Fibroblast of skin of right quadriceps (primary cell): ENCODE measurements at places on chromosomes 13 and 19.

DNA sequence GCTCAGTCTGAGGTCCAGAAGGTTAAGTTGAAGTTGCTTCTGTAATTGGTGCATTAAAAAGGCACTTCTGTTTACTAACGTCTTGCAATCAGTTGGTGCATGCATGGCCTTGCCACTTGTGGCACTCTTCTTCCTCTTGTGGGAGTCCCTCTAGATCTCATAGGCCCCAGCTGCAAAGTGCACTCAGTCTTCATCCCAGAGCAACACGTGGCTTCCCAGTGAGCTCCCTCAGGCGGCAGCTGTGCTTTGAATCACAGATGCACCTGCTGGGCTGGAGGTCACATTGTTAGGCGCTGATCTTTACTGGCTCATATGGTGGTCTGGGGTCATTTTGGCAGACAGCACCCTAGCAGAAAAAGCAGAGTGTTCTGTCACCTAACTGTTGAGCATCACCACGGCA, 215.7 kb downstream of the ZNF536 start:
- no peak for DNase-seq

GRCh38 chr19:40690050-40690692, at the start of gene NUMBL:
TSS of gene NUMBL (minus strand) at chr19:40690651. CDS start at chr19:40690483, 168 bp downstream.
- DNase-seq: no peak

DNA sequence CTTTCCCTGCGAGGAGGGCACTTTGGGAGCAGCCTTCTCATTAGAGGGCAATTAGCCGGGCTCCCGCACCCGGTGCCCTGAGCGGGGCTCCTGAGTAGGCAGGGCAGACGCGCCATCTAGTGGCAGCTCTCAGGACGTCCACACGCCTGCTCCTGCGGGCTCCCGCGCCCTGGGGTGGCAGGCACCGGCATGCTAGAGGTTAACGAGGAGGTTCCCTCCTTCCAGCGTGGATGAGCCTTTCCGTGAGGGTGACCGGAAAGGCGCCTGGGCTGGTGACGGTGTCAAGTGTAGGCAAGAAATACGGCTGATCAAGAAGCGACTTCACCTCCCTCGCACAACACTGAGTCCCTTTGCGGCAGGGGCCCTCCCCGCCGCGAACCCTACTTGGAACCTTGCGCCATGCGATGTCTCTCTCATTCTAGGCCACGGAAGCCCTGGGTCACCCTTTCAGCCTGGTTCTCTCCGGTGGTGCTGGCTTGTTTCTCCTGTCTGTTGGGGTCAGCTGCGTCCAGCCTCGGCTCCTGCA, 67.7 kb downstream of the ALOX5AP start:
- peak; percentile 73 for DNase-seq

- DNase-seq: no peak
Measured at GRCh38 chr19:5297272-5297669, 43.3 kb downstream of the PTPRS start.

DNA sequence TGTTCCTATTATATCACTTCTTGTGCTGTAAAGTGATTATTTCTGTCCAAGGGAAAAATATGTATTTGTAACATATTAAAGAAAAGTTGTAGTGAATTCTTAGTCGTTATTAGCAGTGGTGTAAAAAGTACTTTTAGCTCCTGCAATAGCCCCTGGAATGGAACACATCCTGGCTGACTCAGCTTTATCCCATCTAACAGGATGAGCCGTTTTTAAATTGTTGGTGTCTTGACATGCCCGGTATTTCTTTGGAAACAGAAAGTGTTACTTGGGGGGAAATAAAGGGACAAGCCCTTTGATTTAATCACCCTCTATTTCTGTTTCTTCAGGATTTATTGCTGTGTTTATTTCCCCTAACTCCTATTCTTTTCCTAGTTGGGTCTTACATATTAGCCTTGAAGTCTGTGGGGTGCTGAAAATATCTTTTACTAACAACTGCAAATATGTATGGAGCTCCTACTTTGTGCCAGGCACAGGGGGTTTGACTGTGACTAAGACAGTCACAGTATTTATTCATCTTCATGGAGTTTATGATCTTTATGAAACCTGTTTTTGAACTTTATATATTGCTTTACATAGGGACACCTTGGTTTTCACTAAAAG, 17.9 kb downstream of the COG3 start:
- DNase-seq: peak; percentile 19

GRCh38 chr13:40876020-40876738, 86.8 kb downstream of the SLC25A15 start:
- no peak for DNase-seq

GRCh38 chr13:42539670-42540069, 34.3 kb upstream of the TNFSF11 start:
- DNase-seq: peak; percentile 4

DNA sequence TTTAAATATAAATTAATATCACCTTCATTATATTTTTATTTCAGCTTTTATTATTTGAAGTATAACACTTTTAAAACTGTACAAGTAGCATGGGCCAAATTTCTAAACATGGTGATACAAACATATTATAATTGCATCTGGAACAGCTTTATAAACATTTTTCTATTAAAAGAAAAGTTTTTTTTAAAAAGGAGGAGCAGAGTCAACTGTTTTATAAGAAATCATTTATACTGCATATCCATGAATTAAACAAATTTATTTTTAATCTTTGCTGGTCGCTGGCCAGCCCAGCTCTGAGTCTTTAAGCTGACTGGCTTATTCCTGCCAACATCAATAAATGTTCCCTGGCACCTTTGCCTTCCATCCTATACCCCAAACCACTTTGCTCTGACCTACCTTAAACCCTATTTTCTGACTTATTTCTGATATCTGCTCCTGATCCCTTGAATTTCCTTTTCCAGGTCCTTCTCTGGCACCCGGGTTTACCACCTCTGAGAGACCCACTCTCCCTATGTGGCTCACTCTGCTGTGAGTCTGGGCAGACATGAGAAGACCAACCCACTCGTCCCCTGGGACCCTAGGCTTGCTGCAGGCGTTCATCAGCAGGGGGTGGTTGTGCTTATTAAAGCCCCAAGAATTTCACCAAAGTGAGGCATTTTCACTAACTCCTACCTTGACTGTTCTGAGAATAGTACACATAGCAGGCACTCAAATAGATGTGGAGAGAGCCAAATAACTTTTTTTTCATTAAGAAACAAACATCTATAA, 220.3 kb downstream of the KLF12 start:
- peak; percentile 66 for DNase-seq

GRCh38 chr19:8498295-8498694, 4.1 kb downstream of the PRAM1 start:
- no peak for DNase-seq

GRCh38 chr13:98366959-98367358, 189.9 kb upstream of the RNF113B start:
- DNase-seq: no peak

DNA sequence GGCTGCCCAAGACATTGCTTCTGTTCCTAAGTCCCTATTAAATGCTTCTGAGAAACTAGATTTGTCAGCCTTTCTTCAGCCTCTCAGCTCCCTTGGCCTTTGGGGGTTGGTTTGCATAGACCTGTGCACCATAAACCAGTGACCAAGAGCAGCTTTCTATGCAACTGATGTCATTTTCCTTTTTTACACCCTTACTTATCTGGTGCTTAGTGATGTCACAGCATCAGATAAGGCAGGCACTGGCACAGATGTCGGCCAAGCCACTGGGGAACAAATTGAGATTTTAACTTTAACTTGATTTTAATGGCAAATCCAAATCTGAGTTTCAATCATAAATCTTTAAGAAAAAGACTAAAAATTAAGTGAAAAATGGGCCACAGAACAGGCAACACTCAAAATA, 59.8 kb downstream of the RUBCNL start:
- DNase-seq: no peak

DNA sequence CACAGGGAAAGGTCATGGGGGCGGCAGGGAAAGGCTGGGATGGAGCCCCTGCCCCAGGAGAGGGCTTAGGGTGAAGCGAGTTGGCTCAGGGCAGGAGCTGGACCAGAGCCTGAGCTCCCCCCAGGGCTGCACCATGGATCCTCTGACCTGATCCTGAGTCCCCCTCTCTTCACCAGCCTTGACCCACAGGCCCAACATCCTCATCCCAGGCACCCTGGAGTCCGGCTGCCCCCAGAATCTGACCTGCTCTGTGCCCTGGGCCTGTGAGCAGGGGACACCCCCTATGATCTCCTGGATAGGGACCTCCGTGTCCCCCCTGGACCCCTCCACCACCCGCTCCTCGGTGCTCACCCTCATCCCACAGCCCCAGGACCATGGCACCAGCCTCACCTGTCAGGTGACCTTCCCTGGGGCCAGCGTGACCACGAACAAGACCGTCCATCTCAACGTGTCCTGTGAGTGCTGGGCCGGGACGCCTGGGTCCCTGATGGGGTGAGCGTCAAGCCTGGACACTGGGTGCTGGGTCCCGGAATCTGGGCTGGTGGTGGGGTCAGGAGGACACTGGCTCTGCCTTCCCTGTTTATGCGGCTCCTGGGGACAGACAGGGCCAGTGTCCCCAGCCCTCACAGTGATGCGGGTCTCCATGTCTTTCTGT, 842 bp downstream of the SIGLEC9 start:
- no peak for DNase-seq

DNA sequence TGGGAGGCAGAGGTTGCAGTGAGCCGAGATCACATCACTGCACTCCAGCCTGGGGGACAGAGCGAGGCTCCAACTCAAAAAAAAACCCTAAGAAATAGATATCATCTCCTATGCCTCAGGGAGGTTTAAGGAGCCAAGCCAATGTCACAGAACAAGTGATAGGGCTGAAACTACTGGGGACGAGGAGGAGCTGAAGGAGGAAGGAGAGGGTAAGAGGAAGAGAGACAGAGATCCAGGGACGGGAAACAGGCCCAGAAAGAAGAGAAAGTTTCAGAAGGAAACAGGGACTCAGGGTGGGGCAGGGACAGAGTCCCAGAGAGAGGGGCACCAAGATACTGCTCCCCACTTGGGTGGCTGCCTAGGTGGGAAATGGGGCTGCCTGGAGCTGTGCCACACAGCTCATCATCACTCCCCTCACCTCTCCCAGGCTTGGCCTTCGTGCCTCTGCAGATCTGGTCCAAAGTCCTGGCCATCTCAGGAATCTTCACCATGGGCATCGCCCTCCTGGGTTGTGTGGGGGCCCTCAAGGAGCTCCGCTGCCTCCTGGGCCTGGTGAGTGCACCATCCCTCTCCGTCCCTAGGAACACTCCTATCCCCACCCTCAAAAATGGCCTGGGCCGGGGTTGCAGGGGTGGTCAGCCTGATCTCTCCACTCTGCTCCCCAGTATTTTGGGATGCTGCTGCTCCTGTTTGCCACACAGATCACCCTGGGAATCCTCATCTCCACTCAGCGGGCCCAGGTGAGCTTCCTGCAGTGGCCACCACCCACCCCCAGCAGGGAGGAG, 1.5 kb downstream of the CD37 start:
- DNase-seq: no peak

DNA sequence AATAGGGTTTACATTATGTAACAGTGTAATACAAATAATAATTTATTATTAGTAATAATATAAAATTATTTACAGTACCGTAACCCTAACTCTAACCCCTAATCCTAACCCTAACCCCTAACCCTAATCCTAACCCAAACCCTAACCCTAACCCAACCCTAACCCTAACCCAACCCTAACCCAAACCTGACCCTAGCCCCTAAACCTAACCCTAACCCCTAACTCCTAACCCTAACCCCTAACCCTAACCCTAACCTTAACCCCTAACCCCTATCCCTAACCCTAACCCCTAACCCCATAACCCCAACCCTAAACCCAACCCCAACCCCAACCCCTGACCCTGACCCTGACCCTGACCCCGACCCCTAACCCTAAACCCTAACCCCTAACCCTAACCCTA, 45.7 kb downstream of the PLPP2 start:
- no peak for DNase-seq

DNA sequence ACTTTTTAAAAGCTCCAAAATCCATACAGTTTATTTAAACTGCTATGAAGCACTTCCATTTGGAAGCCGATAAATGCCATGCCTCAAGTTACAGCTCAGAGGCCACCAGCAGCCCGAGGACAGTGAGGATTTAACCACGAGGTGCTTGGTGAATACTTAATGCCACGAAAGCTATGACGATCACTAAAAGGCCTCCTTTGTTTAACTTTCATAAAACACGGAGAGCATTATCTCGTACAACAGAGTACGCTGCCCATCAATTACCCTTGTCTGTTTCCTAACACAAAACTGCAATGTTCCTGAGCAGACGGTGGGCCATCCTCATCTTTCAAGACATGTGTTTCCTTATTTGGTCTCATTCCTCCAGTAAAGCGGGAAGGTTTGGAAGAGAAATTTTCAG, 58.4 kb downstream of the PEPD start:
- DNase-seq: no peak

GRCh38 chr19:28577233-28577632, 635.7 kb downstream of the UQCRFS1 start:
- DNase-seq: no peak

DNA sequence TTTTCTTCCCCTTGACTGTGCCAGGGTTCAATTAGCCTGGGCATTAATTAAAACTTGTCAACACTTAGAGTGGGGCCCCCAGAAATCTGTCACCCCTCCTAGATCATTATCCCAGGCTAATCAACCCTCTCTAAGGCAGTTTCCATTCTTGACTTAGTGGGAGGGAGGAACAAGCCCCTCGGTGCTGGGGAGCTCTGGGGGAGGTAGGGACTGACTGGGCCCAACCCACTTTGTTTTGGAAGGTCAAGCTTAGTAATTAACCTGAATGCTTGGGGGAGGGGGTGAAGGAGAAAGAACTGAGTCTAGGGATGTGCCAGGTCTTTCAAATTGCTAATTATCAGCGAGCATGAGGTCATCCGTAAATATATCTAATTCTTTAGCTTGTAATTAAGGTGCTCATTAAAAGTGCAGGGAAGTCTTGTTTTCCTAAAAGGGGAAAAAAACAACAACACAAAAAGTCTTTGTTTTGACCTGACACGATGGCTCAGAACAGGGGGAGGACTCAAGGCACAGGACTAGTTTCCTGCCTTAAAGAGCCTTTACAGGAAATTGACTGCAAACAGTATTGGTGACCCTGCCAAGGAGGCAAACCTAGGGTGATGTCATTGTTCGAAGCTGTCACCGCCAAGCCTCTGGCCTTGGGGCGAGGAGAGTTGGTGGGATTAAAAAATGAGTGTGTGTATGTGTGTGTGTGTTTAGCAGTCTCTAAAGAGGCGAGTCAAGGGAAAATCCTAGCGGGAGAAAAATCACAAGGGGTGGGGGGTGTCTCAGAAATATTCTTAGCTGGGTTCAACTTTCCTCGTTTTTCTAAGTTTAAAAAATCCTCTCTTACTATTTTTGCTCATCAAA, 19.4 kb downstream of the ACTN4 start:
- peak; percentile 91 for DNase-seq

- no peak for DNase-seq
Measured at GRCh38 chr19:45056831-45057230, 18.0 kb downstream of the CLASRP start.

GRCh38 chr13:48448959-48449614, 36.2 kb upstream of the LPAR6 start:
- DNase-seq: peak; percentile 63

GRCh38 chr13:79336966-79337365, 69.1 kb downstream of the RBM26 start:
- DNase-seq: no peak

DNA sequence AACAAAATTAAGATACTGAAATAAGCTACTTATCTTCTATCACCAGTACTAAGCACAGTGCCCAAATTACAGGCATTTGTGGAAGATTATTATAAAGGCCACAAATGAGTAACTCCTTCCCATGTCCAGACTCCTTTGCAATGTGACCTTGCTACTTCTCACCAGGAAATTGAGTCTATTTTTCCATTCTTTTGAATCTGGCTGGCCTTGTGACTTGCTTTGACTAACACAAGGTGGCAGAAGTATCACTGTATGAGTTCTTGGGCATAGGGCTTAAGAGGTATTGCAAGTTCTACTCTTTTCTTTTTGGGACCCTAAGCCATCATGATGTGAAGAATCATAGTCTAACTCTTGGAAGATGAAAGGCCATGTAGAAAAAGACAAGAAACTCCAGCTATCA, 49.9 kb downstream of the UGGT2 start:
- no peak for DNase-seq

GRCh38 chr13:23319883-23320224, 113.6 kb downstream of the SACS start:
- no peak for DNase-seq
